T follicular helper cell (primary cell): ENCODE measurements at places on chromosomes 13 and 19.

DNA sequence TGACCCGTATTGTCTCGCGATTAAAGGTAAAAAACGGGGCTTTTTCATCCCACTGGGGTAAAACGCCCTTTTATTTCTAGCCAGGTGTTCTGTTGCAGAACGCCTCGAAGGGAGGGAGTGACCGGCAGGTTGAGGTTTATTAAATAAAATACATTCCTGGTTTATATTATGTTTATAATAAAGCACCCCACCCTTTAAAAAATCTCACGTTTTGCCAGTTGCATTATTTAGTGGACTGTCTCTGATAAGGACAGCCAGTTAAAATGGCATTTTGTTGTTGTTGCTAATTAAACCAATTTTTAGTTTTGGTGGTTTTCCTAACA, 25.1 kb upstream of the ZNF850 start:
- no peak for DNase-seq

- no peak for DNase-seq
Measured at GRCh38 chr19:42389899-42390298, at the start of gene CNFN. CNFN (minus strand) TSS chr19:42390297; CDS start chr19:42389037, 1,260 bp downstream.

GRCh38 chr13:29503041-29503837, 92.2 kb downstream of the SLC7A1 start:
- DNase-seq, result no peak

DNA sequence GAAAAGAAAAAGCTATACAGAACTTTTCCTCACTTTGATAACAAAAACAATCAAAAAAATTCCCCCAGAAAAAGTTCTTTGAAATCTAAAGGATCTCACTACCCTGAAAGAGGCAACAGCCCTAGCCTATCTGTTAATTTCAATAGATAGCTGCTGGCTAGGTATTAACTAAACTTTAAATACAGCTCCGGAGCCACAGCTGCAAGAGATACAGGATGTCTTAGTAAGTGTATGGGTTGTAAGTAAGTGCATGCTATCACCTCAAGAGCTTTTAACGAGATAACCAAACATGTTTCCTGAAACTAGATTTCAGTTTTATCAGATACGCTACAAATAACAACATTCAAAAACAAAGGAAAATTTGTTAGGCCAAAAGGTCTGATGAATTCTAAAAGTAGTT, 148.4 kb downstream of the KLF12 start:
- no peak for DNase-seq

DNA sequence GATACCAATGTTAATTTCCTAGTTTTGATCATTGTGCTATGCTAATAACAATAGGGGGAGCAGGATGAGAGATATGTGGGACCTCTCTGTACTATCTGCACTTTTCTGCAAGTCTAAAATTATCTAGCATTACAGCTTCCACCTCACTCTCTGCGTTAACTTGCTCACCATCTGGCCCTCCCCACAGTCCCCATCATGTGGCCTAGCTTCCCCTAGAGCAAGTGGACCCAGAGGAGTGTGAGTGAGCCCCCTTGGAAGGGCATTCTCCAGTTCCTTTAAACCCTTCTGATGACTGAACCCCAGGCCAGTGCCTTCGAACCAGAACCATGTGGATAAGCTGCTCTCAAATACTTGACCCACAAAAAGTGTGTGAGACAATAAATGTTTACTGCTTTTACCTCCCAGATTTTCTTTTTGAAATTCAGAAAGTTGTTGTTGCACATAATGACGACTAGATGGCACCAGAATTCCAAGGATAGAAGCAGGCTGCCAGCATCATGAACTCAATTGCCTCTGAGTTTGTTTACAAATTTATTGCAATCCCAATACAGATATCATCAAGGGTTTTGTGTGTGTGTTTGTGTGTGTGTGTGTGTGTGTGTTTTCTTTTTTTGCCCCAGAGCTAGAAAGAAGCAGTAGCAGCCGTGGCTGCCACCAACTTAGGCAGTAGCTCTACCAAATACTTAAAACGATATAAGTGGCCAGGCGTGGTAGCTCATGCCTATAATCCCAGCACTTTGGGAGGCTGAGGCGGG, 49.0 kb upstream of the ZNF780A start:
- DNase-seq, result no peak
